ENCODE measurements at places on chromosomes 6 and 20. TPM values are rescaled to one million over a fixed set of nuclear protein-coding genes. Genes with fewer than 3 reads are reported as not detected.
A peak's percentile ranks its signal among the peaks of the same experiment; 100 is the strongest.

GABRR1 gene
- not detected for total RNA-seq

DNA sequence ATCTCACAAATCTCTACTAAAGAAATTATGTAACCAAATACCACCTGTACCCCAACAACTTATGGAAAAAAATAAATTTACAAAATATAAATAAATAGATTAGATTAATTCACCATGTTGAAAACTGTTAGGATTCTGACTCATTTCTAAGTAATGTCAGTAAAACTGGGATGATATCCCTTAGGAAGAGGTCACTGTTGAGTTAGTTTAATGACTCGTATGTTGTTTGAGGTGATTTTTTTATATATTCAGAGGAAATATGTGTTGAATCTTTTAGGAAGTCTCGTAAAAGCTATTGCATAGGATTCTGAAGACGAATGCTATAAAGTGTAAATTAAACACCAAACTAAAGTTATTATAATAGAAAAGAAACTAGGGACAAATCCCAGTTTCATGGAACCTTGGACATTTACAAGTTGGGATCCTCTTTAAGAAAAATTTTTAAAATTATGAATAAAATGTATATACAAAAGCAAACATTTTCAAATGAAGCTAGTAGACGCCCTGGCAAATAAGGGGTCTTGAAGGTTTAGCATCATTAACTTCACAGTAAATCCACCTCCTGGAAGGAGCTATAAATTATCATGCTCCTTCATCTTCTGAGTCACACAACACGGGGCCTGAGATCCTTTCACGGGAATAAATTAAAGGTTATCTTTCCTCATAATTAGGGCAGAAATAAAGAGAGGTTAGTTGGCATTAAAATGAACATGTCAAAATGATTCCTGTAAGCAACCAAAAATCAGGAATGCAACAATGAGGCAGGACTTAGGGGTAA, 37.0 kb upstream of the POU3F2 start:
- peaks cover 80% of the 10 kb centered on the region for H3K27me3 ChIP-seq
- H3K36me3 ChIP-seq = no peaks in the 10 kb centered on the region
- no peaks in the 10 kb centered on the region for H3K4me1 ChIP-seq
- DNase-seq = no peak
- H3K27ac ChIP-seq = no peak overlapping the region

MAP3K5 gene
- 7.6 TPM for total RNA-seq

DNA sequence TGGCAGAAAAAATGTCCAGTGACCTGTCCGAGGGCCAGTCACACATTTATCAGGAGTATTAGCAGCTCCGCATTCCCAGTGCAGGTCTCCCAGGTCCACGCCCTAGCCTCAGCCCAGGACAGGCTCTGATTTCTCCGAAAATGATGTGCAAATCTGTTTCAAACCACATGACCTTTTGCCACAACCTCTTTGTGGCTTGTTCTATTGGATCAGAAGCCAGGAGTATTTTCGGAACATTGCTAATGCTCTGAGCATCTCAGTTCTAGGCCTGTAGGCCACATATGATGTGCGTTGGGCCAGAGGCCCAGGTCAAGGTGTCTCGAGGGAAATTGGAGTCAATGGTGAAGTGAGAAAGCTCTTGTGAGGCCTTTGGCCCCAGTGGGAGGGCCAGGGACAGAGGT, 40.4 kb downstream of the SNX5 start:
- no peak for DNase-seq
- no peak overlapping the region for H3K4me3 ChIP-seq
- no peak overlapping the region for H3K27ac ChIP-seq
- no peaks in the 10 kb centered on the region for H3K36me3 ChIP-seq
- peaks cover 5% of the 10 kb centered on the region for H3K4me1 ChIP-seq
- no peaks in the 10 kb centered on the region for H3K27me3 ChIP-seq

SLC16A10 gene
- total RNA-seq = 0.05 TPM

- H3K4me1 ChIP-seq = peaks cover 5% of the 10 kb centered on the region
- no peak for DNase-seq
- H3K27ac ChIP-seq = no peak overlapping the region
- H3K4me3 ChIP-seq = no peak overlapping the region
- H3K27me3 ChIP-seq = no peaks in the 10 kb centered on the region
- H3K36me3 ChIP-seq = no peaks in the 10 kb centered on the region
Measured at GRCh38 chr20:38205001-38205400, 39.9 kb upstream of the TGM2 start.

DNA sequence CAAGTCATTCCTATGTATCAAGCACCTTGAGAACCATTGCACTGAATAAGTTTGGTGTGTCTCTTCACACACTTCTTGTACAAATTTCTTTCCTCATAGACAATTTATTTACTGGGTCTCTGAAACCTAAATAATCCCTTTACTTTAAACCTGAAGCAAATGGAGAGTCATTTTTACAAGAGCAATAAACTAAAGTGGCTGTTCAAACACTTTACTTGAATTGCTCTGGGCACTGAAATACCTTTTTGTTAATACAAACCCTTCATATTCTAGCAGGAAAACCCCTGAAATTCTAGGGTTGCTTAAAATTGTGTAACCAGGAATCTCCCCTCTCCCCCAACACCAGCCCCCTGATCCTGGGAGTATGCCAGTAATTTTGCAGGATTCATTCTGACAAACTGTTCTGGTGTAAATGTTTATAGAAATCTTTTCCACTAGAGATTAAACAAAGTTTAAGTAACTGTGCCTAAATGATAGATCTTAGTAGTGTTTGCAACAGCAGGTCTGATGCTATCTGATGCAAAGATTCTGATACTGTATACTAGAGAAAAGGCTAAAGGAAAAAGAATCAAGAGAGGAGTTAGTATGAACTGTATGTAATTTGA, 13.4 kb downstream of the RSPO3 start:
- peaks cover 6% of the 10 kb centered on the region for H3K36me3 ChIP-seq
- no peak for DNase-seq
- peaks cover 90% of the 10 kb centered on the region for H3K27me3 ChIP-seq
- no peaks in the 10 kb centered on the region for H3K4me1 ChIP-seq
- H3K4me3 ChIP-seq = no peak overlapping the region

GRCh38 chr6:79544939-79545450, 7.8 kb upstream of the LCA5 start:
- peak overlapping the region; percentile 95 for H3K27ac ChIP-seq
- H3K36me3 ChIP-seq = peaks cover 10% of the 10 kb centered on the region
- H3K4me1 ChIP-seq = peaks cover 8% of the 10 kb centered on the region
- H3K27me3 ChIP-seq = no peaks in the 10 kb centered on the region
- H3K4me3 ChIP-seq = peak overlapping the region; percentile 51

- H3K27ac ChIP-seq = peak overlapping the region; percentile 74
- H3K4me3 ChIP-seq = peak overlapping the region; percentile 88
- H3K27me3 ChIP-seq = no peaks in the 10 kb centered on the region
- peak; percentile 84 for DNase-seq
Measured at GRCh38 chr6:151389618-151390275, 1.6 kb downstream of the ZBTB2 start.

UBE2C gene
- 107 TPM for total RNA-seq

CPNE1 gene
- total RNA-seq = 161 TPM

GRCh38 chr20:62019881-62020492, 45.7 kb downstream of the TAF4 start:
- no peaks in the 10 kb centered on the region for H3K27me3 ChIP-seq
- H3K4me3 ChIP-seq = no peak overlapping the region
- H3K4me1 ChIP-seq = no peaks in the 10 kb centered on the region
- H3K27ac ChIP-seq = no peak overlapping the region

GRCh38 chr20:32111753-32112152, 2.2 kb downstream of the TM9SF4 start:
- no peaks in the 10 kb centered on the region for H3K27me3 ChIP-seq
- peaks cover 36% of the 10 kb centered on the region for H3K36me3 ChIP-seq
- H3K4me1 ChIP-seq = peaks cover 38% of the 10 kb centered on the region
- DNase-seq = no peak
- H3K4me3 ChIP-seq = peak overlapping the region; percentile 76

TSBP1 gene
- not detected for total RNA-seq

GRCh38 chr6:904994-905393, 212.1 kb upstream of the EXOC2 start:
- no peak overlapping the region for H3K27ac ChIP-seq
- H3K4me1 ChIP-seq = peaks cover 5% of the 10 kb centered on the region
- no peaks in the 10 kb centered on the region for H3K36me3 ChIP-seq
- H3K4me3 ChIP-seq = no peak overlapping the region

ROMO1 gene
- total RNA-seq = 192 TPM

DNA sequence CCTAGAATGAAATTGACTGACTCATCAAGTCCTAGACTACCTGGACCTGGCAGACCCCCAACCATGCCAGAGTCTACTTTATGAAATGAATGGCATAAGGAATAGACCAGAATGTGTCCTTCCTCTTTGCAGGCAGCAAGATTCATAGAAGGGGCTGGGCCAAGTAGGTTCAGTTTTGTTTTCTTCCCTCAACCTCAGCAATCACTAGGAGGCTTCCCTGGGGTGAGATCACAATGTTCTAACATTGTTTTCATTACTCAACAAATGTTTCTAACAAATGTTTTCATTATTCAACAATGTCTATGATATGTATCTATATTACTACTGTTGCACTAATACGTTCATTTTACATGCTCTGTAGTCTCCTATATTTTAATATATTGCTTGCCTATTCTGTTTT, 8.4 kb upstream of the FAM162B start:
- DNase-seq = peak; percentile 47
- H3K4me3 ChIP-seq = no peak overlapping the region
- no peaks in the 10 kb centered on the region for H3K27me3 ChIP-seq
- peaks cover 10% of the 10 kb centered on the region for H3K4me1 ChIP-seq

COL9A3 gene
- total RNA-seq = not detected

- no peak overlapping the region for H3K27ac ChIP-seq
- no peak for DNase-seq
- H3K27me3 ChIP-seq = no peaks in the 10 kb centered on the region
- H3K4me3 ChIP-seq = no peak overlapping the region
- no peaks in the 10 kb centered on the region for H3K36me3 ChIP-seq
- H3K4me1 ChIP-seq = peaks cover 16% of the 10 kb centered on the region
Measured at GRCh38 chr6:53481323-53481722, 63.6 kb downstream of the GCLC start.

- H3K4me1 ChIP-seq = peaks cover 11% of the 10 kb centered on the region
- H3K27me3 ChIP-seq = no peaks in the 10 kb centered on the region
- DNase-seq = no peak
Measured at GRCh38 chr20:53636540-53637097, 43.0 kb upstream of the ZNF217 start.

JAG1 gene
- total RNA-seq = 62.5 TPM

GRCh38 chr6:1611572-1612298, 2.0 kb downstream of the FOXC1 start:
- no peaks in the 10 kb centered on the region for H3K4me1 ChIP-seq
- DNase-seq = peak; percentile 47
- peak overlapping the region; percentile 92 for H3K4me3 ChIP-seq
- peak overlapping the region; percentile 97 for H3K27ac ChIP-seq

DNA sequence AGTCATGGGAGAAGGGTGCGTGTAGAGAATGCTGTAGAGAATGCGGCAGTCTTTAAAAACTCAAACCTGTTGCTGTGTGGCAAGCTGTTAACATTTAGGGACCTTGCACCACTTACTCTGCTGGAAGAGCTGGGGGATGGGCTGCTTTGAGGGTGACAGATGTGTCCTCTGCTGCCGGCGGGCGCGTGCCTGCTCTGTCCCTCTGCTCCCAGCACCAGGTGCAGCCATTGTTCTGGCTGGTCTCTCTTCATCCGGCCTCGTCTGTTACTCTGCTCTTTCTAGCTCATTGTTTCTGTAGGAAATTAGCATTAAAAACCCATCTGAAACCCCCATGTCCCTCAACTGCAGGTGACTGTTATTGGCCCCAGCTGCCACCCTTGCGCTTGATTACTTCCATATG, 78.5 kb downstream of the CBFA2T2 start:
- no peaks in the 10 kb centered on the region for H3K27me3 ChIP-seq
- no peak overlapping the region for H3K4me3 ChIP-seq
- DNase-seq = no peak
- peaks cover 24% of the 10 kb centered on the region for H3K4me1 ChIP-seq

SUPT3H gene
- 14.4 TPM for total RNA-seq

Data from MCF 10A (cell line).